CD4-positive, alpha-beta T cell treated with Interleukin-12 subunit alpha and Interleukin-12 subunit beta, for 1 hour (primary cell): ENCODE measurements at places on chromosomes 12 and 14.

DNA sequence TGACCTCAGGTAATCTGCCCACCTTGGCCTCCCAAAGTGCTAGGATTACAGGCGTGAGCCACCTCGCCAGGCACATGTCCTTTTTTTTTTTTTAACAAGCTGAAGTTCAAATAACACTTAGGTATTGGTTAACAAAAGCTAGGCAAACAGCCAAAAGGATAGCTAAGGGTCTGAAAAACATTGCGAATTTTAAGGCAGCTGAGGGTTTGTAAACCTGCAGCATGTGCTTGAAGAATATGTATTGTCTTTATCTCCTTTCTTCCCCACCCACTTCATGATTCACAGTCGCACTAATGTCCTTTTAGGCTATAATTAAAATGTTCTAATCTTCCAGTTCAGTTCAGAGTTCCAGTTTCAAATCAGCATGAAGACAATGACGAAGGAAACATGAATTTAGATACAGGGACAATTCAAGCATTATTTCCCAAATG is 30.1 kb upstream of the CERS5 start:
- DNase-seq = no peak

DNA sequence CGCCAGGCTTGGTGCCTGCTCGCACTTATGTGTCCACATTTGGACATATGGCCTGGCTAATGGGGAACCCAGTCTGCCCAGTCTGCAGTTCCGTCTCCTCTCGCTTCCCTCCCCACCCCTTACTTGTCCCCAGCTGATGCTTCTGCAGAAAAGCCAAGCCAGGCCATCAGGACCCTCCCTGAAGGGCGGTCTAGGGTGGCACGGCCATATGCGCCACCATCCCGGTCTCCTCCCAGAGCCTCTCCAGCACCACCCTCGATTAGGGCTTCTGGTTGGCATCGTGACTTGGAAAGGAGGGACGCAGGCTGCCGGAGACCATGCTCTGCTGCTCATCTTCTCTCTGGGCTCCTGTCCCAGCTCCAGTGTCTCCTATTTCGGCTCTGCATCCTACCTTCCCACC is 54.6 kb downstream of the CALM1 start:
- DNase-seq = no peak

GRCh38 chr14:91246051-91246852 is 1.7 kb upstream of the GPR68 start:
- peak; percentile 87 for DNase-seq

GRCh38 chr14:23636317-23637211 is at the start of gene DHRS2:
TSS of gene DHRS2 (plus strand) at chr14:23636364. CDS start at chr14:23638865, 2,501 bp downstream.
- no peak for DNase-seq

DNA sequence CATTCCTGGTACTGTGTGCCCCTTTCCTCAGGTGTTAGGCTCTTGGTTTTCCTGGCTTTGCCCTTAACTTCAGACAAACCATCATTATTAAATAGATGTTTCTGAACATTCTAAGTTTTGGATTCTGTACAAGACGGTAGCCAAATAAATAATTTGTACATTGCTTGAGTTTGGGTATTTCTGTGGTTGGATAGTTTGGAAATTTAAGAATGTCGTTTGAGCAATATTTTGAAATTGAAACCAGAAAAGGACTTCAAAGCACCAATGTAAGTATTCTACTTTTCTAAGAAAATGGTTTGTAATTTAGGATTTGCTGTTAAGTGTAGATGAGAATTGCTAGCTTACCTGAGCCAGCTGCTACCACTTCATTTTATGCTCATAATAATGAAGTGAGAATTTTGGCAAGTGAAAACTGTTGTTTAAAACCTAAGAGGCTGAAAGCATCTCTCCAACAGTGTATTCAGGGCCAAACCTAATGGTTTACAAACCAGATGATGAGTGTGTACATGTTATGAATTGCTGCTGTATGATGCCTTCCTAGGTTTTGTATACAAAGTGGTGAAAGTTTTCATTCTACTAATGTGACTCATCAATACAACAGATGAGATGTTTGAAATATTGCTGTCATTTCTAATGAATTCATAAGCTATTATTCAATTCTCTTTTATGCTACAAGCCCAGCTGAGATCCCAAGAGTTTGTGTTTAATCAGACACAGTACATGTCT is 181.5 kb upstream of the PRKD1 start:
- no peak for DNase-seq

- DNase-seq = no peak
Observed at GRCh38 chr12:77847060-77847541, 16.4 kb downstream of the NAV3 start.

DNA sequence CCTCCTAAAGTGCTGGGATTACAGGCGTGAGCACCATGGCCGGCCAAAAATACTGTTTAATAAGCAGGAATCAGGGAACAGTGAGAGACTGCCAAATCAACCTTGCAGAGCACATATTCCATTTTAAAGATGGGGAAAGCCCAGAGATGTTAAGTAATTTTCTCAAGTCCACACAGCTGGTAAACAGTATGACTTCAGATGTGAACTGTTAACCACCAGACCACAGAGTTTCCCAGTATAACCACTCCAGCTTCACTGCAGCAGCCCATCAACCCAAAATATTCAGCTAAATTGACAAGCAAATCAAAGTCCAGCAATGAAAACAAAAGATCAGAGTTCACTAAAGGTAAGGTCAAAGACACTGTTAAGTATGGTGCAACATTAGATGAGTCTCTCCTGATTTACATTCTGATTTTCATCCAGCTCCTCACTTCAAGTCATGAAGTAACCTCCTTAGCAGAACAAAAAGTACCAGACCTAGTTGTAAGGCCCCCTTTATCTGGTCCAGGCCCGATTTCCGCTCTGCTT is 82.1 kb downstream of the TRAFD1 start:
- DNase-seq = no peak

DNA sequence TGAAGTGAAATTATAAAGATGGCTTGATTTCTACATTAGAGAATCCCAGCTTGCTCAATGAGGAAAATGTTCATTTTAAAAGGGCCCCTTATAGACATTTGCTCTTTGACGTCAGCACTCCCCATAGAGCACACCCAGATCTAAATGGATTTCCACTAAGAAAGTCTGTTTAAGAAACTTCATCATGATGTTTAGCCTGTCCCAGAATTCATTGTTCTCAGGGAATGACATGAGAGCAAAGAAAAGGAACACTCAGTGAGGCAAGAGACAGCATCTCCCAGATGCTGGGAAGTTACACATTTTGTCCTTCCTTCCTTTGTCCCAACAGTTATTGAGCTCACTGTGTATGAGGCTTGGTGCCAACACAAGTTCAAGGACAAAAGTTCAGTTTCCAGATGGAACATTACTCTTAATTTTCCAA is 4.9 kb downstream of the PHLDA1 start:
- no peak for DNase-seq

DNA sequence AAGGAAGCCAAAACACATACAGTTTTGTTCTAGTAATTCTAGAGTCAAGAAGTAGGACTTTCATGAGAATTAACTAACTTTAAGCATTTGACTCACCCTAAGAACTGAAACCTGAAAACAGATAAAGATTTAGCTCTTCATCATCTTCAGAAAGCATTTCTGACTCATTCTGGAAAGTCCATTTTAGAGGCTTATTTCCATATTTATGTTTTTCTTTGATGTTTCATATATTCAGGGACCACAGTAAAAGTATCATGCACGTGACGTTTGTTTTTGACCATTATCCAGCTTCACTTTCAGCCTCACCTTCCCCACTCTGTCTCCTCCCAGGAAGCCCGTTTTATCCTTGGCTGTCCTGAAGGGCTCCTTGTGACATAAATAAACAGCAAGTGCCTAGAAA is 79.2 kb downstream of the MDGA2 start:
- DNase-seq = no peak

GRCh38 chr12:105912882-105913678 is 225.7 kb downstream of the NUAK1 start:
- DNase-seq = no peak

DNA sequence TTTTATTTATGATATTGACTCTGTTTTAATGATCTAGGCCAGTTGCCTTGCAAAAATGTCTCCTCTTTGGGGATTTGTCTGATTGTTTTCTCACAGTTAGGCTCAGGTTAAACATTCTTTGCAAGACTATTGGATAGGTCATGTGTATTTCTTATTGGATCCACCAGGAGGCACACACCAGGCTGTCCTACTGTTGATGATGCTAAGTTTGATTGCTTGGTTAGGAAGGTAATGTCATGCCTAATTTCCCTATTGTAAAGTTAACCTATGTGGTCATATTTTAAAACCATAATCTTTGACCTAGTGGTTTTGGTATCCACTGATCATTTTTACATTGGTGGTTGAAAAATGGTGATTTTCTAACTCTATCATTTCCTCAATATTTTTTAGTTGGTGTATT is 137.1 kb downstream of the BRMS1L start:
- DNase-seq = no peak

GRCh38 chr12:57693659-57694458 is at the start of gene OS9:
TSS of gene OS9 (plus strand) at chr12:57694132. CDS start at chr12:57694162, 30 bp downstream.
- DNase-seq = peak; percentile 99

GRCh38 chr12:48687592-48687991 is 5.6 kb upstream of the KANSL2 start:
- no peak for DNase-seq

DNA sequence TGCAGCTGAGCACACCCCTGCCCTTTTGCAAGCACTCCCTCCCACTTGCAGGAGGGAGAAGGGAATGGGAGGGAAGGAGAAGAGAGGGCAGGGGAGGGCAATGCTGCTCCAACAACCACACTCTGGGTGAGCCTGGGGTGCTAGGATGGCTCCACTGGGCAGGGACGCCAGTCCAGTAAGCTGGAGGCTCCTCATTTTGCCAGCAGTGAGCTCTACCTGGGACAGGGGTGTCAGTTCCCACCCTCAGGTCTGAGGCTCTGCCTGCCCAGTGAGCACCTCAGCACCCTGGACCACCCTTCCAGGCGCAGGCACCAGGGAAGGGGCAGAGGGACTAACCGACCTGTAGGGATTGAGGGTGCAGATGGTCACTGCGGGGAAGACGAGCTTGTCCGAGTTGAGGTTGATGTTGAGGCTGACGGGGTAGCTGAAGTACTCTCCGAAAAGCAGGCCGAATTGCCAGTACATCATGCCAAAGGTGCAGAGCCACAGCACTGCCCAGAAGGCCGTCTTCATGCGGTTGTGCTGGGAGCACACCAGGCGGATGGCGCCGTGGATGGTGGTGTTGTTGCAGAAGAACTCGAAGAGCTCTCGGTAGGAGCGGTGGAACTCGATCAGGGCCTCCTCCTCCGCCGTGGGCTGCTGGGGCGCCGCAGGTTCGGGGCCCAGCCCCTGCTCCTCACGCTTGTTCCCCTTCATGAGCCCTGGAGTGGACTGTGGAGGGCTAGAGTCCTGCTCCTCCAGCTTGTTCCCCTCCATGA is 1.2 kb downstream of the SCNN1A start:
- DNase-seq = no peak

GRCh38 chr14:53741479-53742232 is 215.0 kb downstream of the BMP4 start:
- DNase-seq = no peak

GRCh38 chr14:62117751-62118105 is 355.5 kb downstream of the SNAPC1 start:
- no peak for DNase-seq

DNA sequence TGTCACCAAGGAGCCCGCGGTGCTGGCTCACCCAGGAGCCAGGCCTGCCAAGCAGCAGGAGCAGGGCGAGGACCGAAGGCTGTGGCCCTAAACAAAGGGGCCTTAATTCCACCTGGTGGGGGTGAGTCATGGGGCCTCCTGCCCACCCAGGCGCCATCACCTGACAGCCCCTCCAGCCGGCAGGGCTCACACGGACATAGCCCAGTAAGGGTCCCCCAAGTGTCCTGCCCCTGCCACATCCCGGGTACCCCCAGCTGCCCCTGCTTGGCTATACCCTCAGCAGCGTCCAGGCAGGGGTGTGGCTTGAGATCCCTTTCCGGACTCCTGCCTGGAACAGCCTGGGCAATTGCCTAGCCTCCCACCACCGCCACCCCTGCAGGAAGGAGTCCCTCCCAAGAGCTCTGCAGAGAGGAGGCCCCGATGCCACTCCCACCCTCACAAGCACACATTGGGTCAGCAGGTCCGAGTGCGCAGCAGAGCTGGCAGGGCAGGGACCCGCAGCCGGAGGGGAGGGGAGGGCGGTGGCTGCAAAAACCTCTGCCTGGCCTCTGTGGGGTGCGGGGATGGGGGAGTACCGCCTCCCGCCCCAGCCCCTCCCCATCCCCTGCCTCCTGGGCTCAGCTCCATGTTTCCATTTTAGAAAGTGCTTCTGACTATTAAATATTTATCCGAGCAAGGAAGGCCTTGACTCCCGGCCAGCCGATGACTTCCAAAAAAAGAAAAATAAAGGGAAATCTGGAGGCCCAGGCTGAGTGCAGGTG is 4.6 kb downstream of the AHNAK2 start:
- no peak for DNase-seq

GRCh38 chr12:81759190-81760051 is at the start of gene PPFIA2:
TSS of gene PPFIA2 (minus strand) at chr12:81759350.
- peak; percentile 8 for DNase-seq

DNA sequence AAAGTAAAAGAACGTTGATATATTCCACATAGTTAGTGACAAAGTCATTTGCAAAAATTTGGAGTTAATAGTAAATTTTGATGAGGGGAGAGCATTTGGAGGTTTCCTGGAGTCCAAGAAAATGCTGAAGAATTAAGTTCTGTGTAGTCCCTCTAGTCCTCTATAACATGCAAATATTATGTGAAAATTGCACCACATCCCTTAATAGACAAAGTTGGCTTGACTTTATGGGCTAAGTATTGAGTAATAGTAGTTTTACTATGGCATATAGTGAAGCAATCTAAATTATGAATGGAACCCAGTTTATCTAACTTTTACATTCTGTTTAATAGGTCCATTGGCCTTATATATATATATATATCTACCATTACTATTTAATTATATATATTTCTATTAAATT is 66.4 kb upstream of the DCN start:
- DNase-seq = no peak

DNA sequence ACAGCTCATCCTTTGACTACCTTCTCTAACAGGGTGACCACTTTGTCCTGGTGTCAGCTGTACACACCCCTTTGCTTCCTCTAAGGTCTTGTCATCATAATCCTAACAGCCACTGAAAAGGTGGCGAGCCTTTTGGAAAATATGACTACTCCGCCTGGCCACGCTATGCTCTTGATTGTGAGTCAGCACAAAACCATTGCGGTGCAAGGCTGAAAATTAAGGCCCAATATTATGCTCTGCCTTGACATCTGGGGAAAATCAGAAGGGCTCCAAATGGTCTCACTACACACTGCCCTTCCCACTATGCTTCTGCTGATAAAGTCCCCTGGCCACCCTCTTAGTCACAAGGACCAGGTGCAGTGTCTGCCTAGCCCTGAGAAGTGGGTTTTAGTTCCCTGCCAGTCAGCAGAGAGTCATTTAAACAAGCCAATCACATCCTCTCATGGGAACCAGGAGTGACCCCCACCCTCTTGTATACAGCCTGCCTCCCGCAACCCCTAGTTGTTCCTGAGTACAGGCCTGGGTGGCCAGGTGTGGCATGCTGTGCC is 34.3 kb downstream of the FGD6 start:
- no peak for DNase-seq

GRCh38 chr14:50964683-50965390 is 20.6 kb upstream of the PYGL start:
- no peak for DNase-seq

- DNase-seq = no peak
Observed at GRCh38 chr12:52552681-52553195, at the start of gene KRT71. TSS of gene KRT71 (minus strand) at chr12:52553145. CDS start at chr12:52553077, 68 bp downstream.

- no peak for DNase-seq
Observed at GRCh38 chr14:102998393-102998792, 59.0 kb downstream of the CDC42BPB start.
